ENCODE measurements at places on chromosomes 12 and 14.

DNA sequence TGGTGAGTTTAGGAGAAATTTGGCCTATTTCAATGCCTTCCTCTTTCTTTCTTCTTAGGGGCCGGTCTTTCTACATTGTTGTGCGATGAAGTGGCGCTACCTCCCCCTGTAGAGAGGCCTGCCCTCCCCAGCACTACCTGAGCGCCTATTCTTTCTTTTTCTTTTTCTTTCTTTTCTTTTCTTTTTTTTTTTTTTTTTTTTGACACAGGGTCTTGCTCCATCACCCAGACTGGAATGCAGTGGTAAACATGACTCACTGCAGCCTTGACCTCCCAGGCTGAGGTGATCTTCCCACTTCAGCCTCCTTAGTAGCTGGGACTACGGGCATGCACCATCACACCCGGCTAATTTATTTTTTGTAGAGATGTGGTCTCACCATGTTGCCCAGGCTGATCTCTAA lies 136.1 kb upstream of the MAX start:
- DNase-seq: no peak

GRCh38 chr14:99725774-99726537 lies 41.9 kb downstream of the CYP46A1 start:
- DNase-seq: no peak

GRCh38 chr14:71749613-71750238 lies 182.5 kb upstream of the RGS6 start:
- DNase-seq: no peak

GRCh38 chr14:72060917-72061316 lies 128.7 kb downstream of the RGS6 start:
- no peak for DNase-seq

- no peak for DNase-seq
Observed at GRCh38 chr12:132511516-132512196, 21.7 kb downstream of the FBRSL1 start.

GRCh38 chr12:40336573-40337199 lies 111.9 kb downstream of the LRRK2 start:
- DNase-seq: no peak

- DNase-seq: no peak
Observed at GRCh38 chr14:38412654-38413053, 156.8 kb upstream of the CLEC14A start.

DNA sequence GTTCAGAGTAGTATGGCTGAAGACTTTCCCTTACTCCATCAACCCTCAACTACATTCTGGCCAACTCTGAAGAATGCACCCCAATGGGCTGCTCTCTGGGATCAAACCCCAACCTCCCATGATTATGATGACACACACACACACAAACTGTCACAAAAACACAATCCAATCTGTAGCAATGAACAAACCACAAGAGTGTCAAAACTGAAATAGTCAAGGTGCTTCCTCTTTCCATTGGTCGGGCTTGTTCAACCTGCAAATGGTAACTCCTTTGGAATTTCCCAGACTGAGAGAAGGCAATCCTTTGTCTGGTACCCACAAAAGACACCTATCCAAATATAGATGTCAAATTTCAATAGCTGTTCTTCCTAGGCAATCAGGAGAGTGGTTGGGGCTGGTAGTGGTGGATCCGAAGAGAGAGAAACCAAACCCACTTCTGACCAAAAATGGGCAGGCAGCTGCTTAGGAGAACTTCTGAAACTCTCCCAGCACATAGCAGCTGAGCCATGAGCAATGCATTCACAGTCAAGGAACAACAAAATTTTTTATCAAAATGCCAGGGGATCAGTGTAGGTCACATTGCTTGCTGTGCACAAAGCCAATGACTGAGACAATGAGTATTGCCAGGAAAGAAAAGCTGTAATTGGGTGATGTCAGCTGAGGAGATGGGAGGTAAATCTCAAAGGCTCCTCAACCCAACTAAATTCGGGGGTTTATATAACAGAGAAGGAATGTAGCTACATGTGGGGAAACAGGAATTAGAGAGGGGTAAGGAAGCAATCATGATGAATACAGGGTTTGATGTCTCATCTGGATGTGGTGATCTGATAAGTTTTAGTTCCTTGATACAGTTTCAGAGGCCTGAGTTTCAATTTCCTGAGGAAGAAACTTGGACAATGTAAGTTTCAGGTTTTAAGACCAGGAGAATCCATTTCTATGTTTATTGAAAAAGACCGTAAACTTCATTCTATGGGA lies 191.4 kb downstream of the KITLG start:
- no peak for DNase-seq
